NCI-H2029 treated with DMSO at 0.1 percent for 48 hours (cell line): ENCODE measurements at places on chromosomes 4 and X.

GRCh38 chr4:84597450-84597849, 14.5 kb downstream of the CDS1 start:
- no peak for DNase-seq

DNA sequence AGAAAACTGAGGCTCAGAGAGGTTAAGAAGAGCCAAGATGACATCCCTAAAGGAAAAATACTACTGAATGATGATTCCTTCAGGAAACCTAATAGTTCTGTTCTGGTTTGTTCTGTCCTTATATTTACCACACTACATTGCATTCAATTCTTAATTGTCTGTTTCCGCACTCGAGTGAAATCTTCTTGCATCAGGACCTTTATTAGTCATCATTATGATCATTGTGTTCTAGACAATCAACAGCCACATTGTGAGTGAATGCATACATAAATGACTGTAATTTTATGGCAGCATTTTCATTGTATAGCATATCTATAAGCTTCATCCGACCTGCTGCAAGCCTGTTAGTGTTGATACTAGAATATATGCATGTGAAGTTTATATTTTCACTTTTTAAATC, 156.7 kb upstream of the FAM241A start:
- DNase-seq = no peak

- DNase-seq = no peak
These were observed 345.2 kb upstream of the GRID2 start for GRCh38 chr4:91958596-91958995.

DNA sequence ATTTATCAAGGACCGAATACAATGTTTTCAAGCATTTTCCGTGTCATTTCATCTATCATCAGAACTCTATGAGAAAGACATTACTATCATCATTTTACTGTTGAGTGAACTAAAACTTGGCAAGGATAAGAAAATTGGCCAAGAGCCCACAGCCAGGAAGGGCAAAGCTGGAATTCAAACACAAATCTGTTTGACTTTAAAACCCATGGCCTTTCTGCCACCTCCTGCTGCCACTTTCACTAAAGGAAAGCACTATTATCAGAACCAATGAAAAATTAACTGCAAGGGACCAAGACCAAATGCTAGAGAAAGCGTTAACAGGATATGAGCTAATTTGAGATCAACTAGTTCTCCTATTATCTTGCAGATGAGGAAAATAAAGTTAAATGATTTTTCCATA, 2759.2 kb downstream of the ARAP2 start:
- no peak for DNase-seq

DNA sequence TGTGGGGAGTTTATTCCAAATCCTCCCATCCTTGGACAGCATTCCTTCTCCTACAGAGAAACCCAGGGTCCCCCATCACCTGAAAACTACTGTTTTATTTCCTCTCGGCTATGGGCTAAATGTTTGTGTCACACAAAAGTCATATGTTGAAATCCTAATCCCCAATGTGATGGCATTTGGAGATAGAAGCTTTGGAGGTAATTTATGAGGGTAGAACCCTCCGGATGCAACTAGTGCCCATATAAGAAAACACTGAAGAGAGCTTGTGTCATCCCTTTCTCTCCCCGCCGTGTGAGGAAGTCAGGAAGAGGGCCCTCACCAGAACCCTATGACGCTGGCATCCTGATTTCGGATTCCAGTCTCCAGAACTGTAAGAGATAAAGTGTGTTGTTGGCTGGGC, 127.8 kb upstream of the NOCT start:
- no peak for DNase-seq

GRCh38 chr4:174217273-174218126, 66.0 kb downstream of the FBXO8 start:
- DNase-seq = no peak

DNA sequence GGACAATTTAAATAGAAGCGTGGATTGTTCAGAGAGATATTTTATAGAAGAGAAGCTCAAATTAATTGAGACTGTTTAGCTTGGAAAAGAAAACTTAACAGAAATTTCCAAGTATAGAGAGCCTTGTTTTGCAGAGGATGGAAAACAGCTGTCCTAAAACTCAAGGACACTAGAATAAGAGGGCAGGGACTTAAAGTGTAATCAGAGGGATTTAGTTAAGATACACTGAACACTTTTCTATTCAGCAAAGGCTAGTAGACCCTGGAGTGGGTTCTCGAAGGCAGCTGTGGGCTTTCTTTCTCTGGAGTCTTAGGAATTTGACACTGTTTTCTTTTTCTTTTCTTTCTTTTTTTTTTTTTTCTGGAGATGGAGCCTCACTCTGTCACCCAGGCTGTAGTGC, 92.7 kb upstream of the ARX start:
- DNase-seq = no peak
